Transverse colon (tissue), 4 donors: ENCODE measurements at places on chromosomes 16 and 17. TPM values are rescaled to one million over a fixed set of nuclear protein-coding genes. Genes with fewer than 3 reads are reported as not detected.

- DNase-seq: no peak
These were observed 254.6 kb downstream of the HS3ST3A1 start for GRCh38 chr17:13346996-13347762.

GRCh38 chr16:88576307-88576706, 6.1 kb downstream of the ZC3H18 start:
- no peak for DNase-seq

The CCL8 gene
- total RNA-seq: not detected

The SULT1A2 gene
- 40.0 TPM for total RNA-seq
